Glutamatergic neuron (in vitro differentiated cells): ENCODE measurements at places on chromosomes 1 and 21. TPM values are rescaled to one million over a fixed set of nuclear protein-coding genes. Genes with fewer than 3 reads are reported as not detected.
A peak's percentile ranks its signal among the peaks of the same experiment; 100 is the strongest.

Gene S100B
- not detected for total RNA-seq

- no peak for DNase-seq
- H3K4me1 ChIP-seq = no peaks in the 10 kb centered on the region
- H3K27me3 ChIP-seq = no peaks in the 10 kb centered on the region
- no peaks in the 10 kb centered on the region for H3K36me3 ChIP-seq
- H3K27ac ChIP-seq = no peak overlapping the region
Observed at GRCh38 chr1:181412746-181413145, 70.6 kb upstream of the CACNA1E start.

GRCh38 chr1:219121679-219122078 lies 52.0 kb upstream of the LYPLAL1 start:
- no peaks in the 10 kb centered on the region for H3K27me3 ChIP-seq
- H3K27ac ChIP-seq = no peak overlapping the region
- H3K36me3 ChIP-seq = no peaks in the 10 kb centered on the region
- peaks cover 29% of the 10 kb centered on the region for H3K4me1 ChIP-seq
- DNase-seq = no peak

- peaks cover 4% of the 10 kb centered on the region for H3K4me1 ChIP-seq
- H3K27ac ChIP-seq = no peak overlapping the region
- H3K36me3 ChIP-seq = peaks cover 9% of the 10 kb centered on the region
Observed at GRCh38 chr1:211541720-211542477, 37.1 kb downstream of the SLC30A1 start.

Gene KCNQ4
- total RNA-seq = 0.76 TPM

DNA sequence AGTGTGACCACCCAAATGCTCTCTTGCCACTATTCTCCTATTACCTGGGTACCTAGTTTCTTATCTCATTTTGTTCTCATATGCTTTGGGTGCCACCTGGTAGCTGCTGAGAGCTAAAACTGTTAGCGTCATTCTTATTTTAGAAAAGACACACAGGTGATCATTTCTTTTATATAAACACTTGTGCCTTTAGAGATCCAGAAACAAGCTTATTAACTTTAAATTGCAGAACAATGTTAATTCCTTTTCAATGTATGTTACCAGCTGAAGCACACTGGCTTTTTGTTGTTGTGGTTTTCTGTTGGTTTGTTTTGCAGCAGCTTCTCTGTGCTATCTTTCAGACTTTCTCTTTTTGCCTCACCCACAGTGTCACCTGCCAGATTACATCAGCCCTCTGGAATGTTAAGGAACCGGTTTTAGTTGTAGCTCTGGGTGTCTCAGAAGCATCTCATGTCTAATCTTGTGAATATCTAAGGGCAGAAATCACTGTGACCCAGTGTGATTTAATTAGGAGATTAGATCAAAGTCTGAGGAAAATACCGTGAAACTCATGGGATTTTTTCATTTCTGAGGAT lies 43.4 kb upstream of the SLC19A2 start:
- no peak overlapping the region for H3K4me3 ChIP-seq
- DNase-seq = no peak
- H3K27me3 ChIP-seq = no peaks in the 10 kb centered on the region
- peaks cover 4% of the 10 kb centered on the region for H3K4me1 ChIP-seq
- no peak overlapping the region for H3K27ac ChIP-seq

DNA sequence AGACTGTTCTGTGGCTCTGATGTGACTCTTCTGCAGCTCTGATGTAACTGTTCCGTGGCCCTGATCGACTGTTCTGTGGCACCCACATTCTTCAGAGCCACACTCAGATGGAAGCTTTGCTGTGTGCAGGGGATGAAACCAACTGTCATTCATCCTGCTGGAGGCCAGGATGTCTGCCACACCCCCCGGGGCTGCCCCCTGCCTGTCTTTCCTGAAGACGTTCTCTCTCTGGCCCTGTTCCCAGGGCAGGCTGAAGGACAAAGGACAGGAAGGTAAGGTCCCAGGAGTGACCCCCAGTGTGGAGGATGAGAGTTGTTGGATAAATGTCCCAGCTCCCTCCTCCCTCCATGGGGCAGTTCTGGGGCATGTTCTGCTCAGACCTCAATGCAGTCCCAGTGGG lies 29.4 kb upstream of the UMODL1 start:
- no peak overlapping the region for H3K4me3 ChIP-seq
- peaks cover 10% of the 10 kb centered on the region for H3K27me3 ChIP-seq
- no peak for DNase-seq
- no peaks in the 10 kb centered on the region for H3K36me3 ChIP-seq
- H3K27ac ChIP-seq = no peak overlapping the region

Gene NTNG1
- total RNA-seq = 3.2 TPM

DNA sequence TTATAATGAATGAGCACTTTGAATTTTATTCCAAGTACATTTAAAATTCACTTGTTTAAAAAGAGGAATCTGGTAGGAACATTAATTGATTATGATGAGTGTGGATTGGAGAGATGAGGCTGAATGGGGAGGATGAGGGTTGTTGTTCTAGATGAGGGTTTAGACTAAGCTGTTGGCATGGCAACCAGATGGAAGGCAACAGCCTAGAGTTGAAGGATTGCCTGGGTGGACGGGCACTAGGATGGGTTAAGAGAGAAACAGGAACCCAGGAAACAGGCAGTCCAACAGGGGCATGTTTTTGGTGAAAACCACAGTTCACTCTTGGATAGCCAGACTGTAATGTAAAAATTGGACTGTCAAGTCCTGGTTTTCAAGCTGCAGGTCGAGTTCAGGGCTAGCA lies 125.5 kb downstream of the CHRM3 start:
- DNase-seq = no peak
- no peaks in the 10 kb centered on the region for H3K27me3 ChIP-seq
- H3K27ac ChIP-seq = no peak overlapping the region
- H3K36me3 ChIP-seq = no peaks in the 10 kb centered on the region
- no peak overlapping the region for H3K4me3 ChIP-seq

DNA sequence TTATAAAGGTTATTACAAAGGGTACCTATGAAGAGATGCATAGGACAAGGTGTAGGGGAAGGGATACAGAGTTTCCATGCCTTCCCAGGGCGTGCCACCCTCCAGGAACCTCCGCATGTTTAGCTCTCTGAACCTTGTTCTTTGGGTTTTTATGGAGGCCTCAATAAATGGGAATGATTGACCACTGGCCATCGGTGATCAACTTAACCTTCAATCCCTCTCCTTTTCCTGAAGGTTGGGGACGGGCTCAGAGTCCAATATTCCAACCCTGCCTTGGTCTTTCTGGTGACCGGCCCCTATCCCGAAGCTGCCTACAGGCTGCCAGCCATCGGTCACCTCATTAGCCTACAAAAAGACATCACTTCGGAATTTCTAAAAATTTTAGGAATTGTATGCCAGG lies 11.7 kb downstream of the CD244 start:
- no peak overlapping the region for H3K27ac ChIP-seq
- no peak overlapping the region for H3K4me3 ChIP-seq
- H3K36me3 ChIP-seq = no peaks in the 10 kb centered on the region
- peaks cover 2% of the 10 kb centered on the region for H3K27me3 ChIP-seq

GRCh38 chr1:208559597-208560329 lies 315.6 kb upstream of the PLXNA2 start:
- peaks cover 5% of the 10 kb centered on the region for H3K36me3 ChIP-seq
- no peak for DNase-seq
- H3K4me3 ChIP-seq = no peak overlapping the region
- H3K27ac ChIP-seq = no peak overlapping the region

DNA sequence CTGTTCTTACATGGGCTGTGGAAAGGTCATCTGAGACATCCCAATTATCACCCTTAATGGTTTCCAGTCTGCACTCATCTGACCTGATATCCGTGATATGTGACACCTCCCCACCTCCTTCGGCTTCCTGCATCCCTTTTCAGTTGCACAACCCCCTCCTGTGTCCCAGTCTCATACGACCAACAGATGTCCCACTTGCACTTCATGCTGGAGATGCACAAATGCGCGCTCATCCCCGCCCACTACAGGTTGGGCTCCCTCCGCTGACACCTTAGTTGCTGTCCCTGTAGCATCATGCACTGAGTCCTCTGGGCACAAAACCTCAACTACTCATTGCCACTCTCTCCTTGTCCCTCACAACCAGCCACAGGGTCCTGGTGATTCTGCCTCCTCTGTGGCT lies 94.4 kb downstream of the MIS18A start:
- H3K4me1 ChIP-seq = peaks cover 7% of the 10 kb centered on the region
- H3K36me3 ChIP-seq = peaks cover 7% of the 10 kb centered on the region

DNA sequence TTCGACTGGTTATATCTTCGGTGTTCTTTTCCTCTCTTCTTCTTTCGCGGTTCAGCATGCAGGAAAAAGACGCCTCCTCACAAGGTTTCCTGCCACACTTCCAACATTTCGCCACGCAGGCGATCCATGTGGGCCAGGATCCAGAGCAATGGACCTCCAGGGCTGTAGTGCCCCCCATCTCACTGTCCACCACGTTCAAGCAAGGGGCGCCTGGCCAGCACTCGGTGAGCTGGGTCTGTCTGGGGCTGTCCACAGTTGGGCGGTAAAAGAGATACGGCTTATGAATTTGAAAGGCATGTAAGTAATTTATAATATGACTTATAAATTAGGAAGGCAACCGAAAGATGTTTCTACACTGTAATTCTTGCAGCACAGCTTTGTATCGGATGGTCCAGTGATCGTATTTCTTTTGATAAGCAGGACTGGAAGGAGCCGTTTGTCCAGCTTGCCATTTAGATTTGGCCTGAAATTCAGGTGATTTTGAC lies 334 bp downstream of the CTH start:
- no peaks in the 10 kb centered on the region for H3K27me3 ChIP-seq
- peak overlapping the region; percentile 96 for H3K4me3 ChIP-seq
- peaks cover 1% of the 10 kb centered on the region for H3K4me1 ChIP-seq
- H3K36me3 ChIP-seq = no peaks in the 10 kb centered on the region
- peak overlapping the region; percentile 89 for H3K27ac ChIP-seq

DNA sequence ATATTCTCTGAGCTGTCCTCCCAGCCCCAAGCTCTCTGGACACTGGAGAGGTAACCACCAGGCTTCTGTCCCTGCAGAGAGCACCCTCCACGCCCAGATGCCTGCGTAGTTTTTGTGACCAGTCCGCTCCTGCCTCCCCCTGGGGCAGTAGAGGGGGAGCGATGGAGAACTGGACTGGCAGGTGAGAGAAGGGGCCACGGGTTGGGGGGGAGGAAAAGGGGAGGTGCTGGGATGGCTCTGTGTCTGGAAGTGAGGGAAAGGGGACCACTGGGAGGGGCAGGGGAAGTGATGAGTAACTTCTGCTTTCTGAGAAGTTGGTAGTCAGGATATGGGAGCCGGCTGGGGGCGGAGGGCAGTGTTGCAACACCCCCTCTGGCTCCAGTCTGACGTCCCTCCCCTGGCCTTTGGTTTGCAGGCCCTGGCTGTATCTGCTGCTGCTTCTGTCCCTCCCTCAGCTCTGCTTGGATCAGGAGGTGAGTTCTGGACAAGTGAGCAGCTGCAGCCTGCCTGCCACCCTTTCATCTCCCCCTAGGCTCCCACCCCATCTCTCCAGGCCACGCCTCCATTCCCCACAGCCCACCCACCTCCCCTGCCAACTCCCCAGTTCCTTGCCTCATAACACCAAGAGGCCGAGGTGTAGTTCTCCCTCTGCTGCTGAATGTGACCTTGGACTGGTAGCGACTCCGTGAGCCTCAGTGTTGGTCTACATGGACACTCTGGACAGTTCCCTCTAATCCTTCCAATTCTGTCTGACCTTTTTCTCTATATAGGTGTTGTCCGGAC lies 3.1 kb downstream of the ADAMTSL4 start:
- no peak for DNase-seq
- H3K27me3 ChIP-seq = peaks cover 11% of the 10 kb centered on the region
- H3K4me3 ChIP-seq = no peak overlapping the region
- peaks cover 3% of the 10 kb centered on the region for H3K4me1 ChIP-seq
- no peaks in the 10 kb centered on the region for H3K36me3 ChIP-seq

DNA sequence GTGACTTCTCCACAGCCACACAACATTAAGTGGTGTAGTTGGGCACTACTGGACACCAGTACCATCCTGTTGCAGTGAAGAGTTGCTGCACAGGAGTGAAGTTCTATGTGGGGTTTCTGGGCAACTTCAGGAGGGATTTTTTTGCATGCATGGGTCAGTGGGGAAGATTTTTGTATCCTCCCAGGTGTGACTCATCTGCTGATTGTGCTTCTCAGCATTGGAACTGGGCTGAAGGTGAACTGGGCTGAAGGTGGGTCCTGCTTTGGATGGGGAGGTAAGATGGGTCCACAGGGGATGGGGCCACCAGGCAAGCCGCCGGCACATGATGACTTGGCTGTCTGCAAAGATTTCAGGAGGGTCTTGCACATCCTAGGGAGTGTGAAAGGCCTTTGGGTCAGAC lies 2.6 kb downstream of the SERINC2 start:
- no peak overlapping the region for H3K27ac ChIP-seq
- H3K4me1 ChIP-seq = peaks cover 20% of the 10 kb centered on the region
- DNase-seq = no peak
- H3K27me3 ChIP-seq = peaks cover 24% of the 10 kb centered on the region

GRCh38 chr1:225428068-225428880 lies 436 bp upstream of the LBR start:
- peak overlapping the region; percentile 93 for H3K27ac ChIP-seq
- peak overlapping the region; percentile 92 for H3K4me3 ChIP-seq
- peak; percentile 90 for DNase-seq

Gene RHBDL2
- total RNA-seq = not detected

DNA sequence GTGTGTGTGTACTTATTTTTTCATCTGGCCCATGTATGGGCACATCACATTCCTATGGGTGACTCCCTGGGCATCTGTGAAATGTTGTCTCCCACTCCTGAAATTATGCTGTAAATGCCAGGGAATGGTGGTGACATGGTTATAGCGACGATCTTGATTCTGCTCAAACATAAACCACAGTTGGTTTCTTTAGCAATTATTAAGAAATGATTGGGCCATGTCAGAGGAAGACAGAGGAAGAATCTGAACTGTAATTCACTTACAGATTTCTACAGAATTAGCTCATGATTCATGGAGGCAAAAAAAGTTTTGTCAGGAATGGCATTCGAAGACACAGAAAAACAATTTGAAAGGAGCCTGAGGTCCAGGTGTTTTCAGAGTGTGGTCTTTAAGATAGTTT lies 25.8 kb upstream of the KCNE1 start:
- H3K4me1 ChIP-seq = no peaks in the 10 kb centered on the region
- peaks cover 4% of the 10 kb centered on the region for H3K27me3 ChIP-seq
- no peak overlapping the region for H3K27ac ChIP-seq
- no peak overlapping the region for H3K4me3 ChIP-seq
- peaks cover 6% of the 10 kb centered on the region for H3K36me3 ChIP-seq

GRCh38 chr1:72481420-72481970 lies 199.2 kb upstream of the NEGR1 start:
- H3K27me3 ChIP-seq = no peaks in the 10 kb centered on the region
- no peaks in the 10 kb centered on the region for H3K4me1 ChIP-seq
- no peak overlapping the region for H3K4me3 ChIP-seq
- DNase-seq = no peak
- peaks cover 18% of the 10 kb centered on the region for H3K36me3 ChIP-seq
- no peak overlapping the region for H3K27ac ChIP-seq

Gene HMGCL
- total RNA-seq = 19.4 TPM

Gene KIF14
- 2.9 TPM for total RNA-seq
